Karpas-422 (cell line): ENCODE measurements at places on chromosomes 7 and 10. TPM values are rescaled to one million over a fixed set of nuclear protein-coding genes. Genes with fewer than 3 reads are reported as not detected.
A peak's percentile ranks its signal among the peaks of the same experiment; 100 is the strongest.

GRCh38 chr7:156032973-156033372 lies 220.7 kb upstream of the SHH start:
- no peak for DNase-seq

- no peak for DNase-seq
Observed at GRCh38 chr7:49695971-49696370, 77.5 kb upstream of the VWC2 start.

DLX6 gene
- not detected in 2 replicates for total RNA-seq

PLA2G12B gene
- not detected in 2 replicates for total RNA-seq

DNA sequence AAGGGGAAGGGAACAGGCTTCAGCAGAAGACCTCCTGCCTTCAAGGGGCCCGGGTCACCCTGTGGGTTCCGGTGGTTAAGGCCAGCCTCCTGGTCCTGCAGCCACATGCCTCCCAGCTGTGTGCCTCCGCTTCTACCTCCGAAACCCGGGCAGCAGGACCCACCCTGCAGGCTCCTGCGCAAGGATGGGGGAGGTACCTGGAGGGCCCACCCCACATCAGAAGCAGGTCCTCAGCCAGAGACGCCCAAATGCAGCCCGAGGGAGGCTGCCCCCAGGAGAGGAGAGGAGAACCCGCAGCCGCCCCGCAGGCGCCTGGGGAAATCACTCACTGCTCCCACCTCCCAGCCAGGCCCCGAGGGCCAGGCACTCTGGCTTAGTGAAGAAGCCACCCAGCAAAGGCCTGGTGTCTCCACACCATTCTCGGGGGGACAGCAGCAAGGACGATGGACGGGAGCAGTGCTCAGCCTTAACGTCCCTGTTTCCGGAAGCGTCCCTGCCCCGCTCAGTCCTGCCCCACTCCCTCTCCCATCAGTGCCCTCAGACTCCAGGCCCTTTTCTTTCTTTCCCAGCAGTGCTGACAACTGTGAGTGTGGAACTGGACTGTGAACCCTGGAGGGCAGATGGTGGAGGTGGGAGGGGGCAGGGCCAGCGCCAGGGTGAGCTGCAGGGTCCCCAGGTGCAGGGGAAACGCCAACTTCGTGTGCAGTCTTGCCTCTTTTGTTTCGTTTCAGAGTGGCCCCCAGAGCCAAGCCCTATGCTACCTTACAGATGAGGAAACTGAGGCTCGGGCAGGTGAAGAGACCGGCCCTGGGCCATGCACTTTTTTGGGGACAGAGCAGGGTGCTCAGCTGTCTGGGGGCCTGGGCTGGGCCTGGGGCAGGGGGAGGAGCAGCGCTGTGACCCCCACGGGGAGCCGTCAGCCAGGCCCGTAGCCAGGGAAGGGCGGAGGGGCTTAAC lies 138.0 kb downstream of the FAM53B start:
- DNase-seq = peak; percentile 87
